ENCODE measurements at places on chromosomes 5 and 9.

GRCh38 chr9:20041697-20042081, 252.9 kb upstream of the SLC24A2 start:
- no peak for DNase-seq

GRCh38 chr9:103243553-103243952, 248.4 kb downstream of the CYLC2 start:
- no peak for DNase-seq

- DNase-seq: peak; percentile 74
These were observed 4.4 kb downstream of the SLC25A25 start for GRCh38 chr9:128072144-128073021.

GRCh38 chr5:136222580-136223235, 29.7 kb upstream of the SMIM32 start:
- no peak for DNase-seq
